ENCODE measurements at places on chromosomes 4 and X.

DNA sequence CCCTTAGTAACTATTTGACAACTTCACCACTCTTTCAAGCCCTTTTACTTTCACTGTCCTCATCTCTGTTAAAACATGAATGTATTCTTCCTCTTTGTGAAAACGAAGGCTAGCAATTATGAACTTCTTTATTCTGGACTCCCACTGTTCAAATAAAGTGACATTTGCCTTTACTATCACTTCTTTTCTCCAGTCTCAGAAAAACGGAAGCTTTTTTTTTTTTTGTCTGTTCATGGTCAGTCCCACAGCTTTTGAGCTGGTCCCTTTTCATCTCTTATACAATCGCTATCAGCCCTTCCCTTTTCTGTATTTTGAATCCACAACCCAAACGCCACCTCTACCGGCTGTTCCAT, 327.7 kb downstream of the DKK2 start:
- no peak for DNase-seq

- DNase-seq: no peak
Measured at GRCh38 chr4:30939069-30939468, 218.9 kb downstream of the PCDH7 start.

DNA sequence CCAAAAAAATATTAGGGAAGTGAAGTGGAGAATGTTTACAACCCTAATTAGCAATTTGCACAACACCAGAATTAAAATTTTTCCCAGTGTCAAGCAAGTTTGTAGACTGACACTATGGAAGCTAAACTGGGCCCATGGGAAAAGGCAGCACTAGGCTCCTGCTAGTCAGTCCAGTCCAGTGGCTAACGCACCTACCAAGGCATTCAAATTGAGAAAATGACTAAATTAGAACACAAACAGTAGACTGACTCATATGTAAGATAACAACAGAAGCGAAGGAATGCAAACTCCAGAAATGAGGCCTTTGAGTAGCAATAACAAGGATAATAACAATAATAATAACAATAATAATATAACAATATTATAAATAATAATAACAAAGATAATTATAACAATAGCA, 90.7 kb downstream of the GRIA3 start:
- DNase-seq: peak; percentile 5

DNA sequence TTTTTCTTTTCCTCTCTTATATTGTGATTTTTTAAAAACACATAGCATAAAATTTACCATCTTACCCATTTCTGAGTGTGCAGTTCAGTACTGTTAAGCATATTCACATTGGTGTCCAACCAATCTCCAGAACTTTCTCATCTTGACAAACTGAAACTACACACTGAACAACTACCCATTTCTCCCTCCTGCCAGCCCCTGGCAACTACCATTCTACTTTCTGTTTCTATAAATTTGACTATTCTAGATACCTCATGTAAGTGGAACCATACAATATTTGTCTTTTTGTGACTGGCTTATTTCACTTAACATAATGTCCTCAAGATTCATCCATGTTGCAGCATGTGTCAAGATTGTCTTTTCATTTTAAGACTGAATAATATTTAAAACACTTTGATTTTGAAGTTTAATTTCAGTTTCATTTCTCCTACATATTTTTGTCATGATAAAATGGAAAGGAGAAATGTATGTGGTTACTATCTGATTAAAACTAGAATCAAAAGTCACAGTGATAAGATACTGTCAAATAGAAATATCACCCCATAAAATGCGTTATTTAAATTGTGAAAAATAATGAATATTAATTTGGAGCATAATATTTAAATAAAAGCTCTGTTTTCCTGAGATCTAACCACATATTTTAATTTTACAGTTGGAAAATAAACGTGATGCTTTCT, 122.8 kb downstream of the DIPK2B start:
- no peak for DNase-seq

DNA sequence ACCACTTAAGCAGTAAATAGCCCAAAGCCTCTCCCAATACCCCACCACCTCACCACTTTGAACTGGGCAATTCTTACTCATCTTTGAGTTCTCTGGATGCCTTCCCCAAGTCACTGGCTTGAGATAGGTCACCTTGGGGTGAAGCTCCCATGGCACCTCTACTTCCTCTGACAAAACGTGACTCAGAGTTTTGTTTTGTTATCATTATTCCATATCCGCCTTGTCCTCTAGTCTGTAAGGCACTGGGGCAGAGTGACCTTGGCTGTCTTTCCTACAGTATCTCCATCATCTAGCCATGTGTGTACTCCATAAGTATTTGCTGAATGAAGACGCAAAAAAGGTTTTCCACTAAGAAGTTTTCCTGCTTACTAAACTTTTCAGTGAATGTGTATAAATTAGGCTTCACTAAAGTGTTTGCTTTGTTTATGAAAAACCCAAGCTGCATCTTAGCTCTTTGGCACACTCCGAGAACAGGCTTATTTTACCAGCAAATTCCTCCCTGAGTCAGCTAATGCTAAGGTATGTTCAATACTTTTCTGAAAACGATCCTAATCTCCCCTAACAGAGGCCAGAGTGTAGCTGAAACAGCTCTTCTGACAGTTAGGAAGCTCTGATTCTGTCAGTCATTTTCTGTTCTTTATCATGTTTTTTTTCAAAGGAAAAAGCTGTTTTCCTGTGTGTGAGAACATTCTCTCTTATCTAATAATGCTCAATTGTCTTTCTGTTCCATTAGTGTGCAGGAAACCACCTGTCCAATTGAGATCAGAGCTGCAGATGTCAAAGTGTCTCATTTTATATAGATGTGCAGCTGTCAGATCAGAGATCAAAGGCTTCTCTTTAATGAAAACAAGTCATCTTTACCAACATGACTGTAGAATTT, 30.2 kb upstream of the TSPAN5 start:
- peak; percentile 96 for DNase-seq

DNA sequence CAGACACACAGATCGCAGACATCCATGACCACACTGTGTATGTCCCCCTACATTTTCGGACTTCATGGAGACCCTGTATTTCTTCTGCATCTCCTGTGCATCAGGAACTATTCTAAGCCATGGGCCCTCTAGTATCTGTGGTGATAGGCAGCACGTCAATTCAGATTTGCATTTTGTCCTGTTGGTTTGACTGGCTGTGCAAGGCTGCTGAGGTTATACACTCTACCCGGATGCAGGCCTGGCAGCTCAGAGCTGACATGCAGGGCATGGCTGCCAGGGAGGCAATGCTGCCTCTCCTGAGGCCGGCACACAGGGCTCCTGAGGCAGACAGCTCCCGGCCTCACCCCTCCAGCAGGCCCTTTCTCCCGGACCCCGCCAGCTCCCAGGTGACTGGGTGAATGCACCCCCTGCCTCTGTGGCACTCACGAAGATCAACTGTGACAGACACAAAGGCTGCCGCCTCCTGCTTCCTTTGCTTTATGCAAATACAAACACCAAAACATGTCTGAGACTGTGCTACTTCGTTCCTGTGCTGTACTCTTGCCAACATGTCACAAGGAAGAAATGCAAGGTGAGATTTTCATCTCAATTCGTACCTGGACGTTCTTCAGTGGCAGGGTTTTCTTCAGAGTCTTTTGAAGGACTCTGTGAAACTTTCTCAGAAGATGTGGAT, 51.0 kb downstream of the NSG1 start:
- DNase-seq: no peak

GRCh38 chrX:40530509-40530908, 50.3 kb upstream of the ATP6AP2 start:
- DNase-seq: no peak

- no peak for DNase-seq
Measured at GRCh38 chr4:149718500-149718899, 97.1 kb downstream of the IQCM start.

DNA sequence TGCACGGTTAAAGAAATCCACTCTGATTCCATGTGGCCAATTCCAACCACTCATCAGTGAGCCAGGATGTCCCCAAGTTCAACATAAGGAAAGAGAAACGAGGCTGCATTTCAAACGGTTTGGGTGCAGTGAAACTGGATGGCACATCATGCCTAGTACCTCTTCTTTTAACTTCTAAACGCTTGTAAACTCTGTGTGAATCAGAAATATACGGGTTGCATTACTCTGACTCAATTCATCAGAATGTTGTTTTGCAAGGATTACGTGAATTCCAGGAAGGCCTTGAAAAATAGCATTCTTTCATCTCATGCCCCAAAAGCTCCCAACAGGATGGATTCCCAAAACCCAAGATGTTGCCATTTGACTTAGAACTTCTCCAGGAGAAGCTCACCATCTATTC, 270.4 kb downstream of the LDB2 start:
- peak; percentile 94 for DNase-seq

- DNase-seq: peak; percentile 72
Measured at GRCh38 chr4:86497980-86498862, 95.9 kb upstream of the PTPN13 start.

GRCh38 chr4:152734699-152735050, 44.9 kb downstream of the TIGD4 start:
- no peak for DNase-seq

All from M059J (cell line).